COR-L47 (cell line): ENCODE measurements at places on chromosomes 12 and 14.

DNA sequence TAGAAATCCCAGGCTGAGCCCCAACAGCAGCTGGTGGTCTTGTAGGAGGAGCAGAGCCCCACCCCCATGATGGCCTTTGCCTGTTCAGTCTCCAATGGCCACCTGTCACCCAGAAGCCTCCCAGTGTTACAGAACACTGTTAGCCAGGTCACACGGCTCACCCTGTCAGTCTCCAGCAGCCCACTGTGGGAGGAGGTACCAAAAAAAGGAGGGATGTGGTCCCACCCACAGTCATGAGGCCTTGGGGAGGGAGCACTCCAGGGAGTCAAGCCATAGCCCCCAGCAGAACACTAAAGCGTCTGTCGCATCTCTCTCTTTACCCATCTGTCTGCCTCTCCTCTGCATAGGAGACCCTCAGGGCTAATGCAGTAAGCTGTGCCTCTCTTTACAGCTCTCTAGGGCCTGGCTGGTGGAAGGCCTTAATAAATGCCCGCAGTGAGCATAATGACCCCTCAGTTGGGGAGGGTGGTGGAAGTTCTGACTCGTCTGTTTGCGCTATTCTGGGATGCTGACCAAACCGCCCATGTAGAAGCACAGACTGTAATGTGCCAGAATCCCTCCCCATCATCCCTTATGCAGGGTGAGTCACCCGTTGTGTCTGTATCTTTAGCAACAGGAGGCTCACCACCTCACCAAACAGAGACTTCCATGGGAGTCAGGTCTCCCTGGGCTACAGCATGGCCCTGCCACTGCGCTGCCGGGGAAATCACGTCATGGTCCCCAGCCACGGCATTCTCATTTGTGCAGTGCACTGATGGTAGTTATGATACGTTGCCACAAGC is 14.6 kb downstream of the C14orf132 start:
- peak; percentile 28 for DNase-seq

GRCh38 chr12:13227191-13227590 is 30.7 kb downstream of the EMP1 start:
- no peak for DNase-seq

- DNase-seq = no peak
Observed at GRCh38 chr14:64756712-64757111, 52.5 kb downstream of the PLEKHG3 start.

- no peak for DNase-seq
Observed at GRCh38 chr12:47216150-47216677, 136.5 kb upstream of the AMIGO2 start.

GRCh38 chr12:57012600-57013465 is 3.5 kb downstream of the TAC3 start:
- DNase-seq = no peak

- no peak for DNase-seq
Observed at GRCh38 chr14:26794731-26795130, 196.9 kb upstream of the NOVA1 start.

DNA sequence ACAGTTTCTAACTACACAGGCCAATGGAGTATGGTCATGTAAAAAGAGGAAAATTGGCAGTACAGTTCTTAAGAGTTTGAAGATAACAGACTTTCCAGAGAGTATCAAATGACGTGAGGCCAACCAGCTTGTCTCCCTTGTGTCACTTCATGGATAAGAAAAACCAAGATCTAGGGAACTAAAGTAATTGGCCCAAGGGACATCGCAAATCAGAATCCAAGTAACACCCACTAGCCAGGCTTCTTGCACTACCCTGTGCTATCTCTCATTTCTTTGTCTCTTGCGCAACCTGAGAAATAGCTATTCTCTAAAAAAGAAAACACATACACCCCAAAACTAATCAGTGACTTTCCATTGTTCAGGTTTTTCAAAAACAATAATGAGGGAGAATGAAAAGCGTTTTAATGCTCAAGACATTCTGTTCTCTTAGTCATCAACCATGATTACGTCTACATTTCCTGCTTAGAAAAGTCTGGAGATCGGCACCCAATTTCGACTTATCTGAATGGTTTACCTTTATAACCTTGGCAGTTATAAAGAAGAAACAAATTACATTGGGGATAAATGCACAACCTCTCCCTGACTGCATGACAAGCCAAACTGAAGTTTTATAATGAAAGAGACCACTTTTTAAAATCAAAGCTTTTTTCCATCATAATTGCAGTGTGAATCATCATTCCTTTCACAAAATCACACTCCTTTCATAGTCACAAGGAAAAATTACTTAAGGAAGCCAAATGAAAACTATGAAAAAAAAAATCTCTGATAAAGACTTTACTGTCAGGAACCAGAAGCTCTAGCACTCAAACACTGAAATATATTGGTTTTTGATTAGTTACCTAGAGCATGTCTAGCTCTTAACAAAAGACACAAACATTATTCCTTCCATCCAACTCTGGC is 42.1 kb downstream of the TMTC1 start:
- DNase-seq = no peak

DNA sequence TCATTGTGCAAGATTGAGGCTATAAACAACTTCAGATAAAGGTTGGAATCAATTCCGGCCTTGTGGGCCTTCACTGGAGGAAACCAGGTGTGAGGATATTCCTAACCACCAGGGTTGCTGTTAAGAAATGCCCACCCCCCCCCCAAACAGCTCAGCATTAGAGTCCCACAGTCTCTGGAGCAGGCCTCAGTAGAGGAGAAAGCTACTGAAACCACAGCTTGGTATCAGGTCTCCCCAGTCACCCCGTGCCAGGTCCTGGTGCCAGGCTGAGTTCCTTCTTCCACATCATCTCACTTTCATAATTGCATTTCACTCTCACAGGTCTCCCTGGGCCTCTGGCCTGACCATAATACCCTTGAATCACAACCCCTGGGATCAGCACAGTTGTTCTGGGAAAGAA is 12.5 kb downstream of the GALNT6 start:
- DNase-seq = no peak

GRCh38 chr12:106248846-106249371 is 1.1 kb upstream of the CKAP4 start:
- DNase-seq = no peak

DNA sequence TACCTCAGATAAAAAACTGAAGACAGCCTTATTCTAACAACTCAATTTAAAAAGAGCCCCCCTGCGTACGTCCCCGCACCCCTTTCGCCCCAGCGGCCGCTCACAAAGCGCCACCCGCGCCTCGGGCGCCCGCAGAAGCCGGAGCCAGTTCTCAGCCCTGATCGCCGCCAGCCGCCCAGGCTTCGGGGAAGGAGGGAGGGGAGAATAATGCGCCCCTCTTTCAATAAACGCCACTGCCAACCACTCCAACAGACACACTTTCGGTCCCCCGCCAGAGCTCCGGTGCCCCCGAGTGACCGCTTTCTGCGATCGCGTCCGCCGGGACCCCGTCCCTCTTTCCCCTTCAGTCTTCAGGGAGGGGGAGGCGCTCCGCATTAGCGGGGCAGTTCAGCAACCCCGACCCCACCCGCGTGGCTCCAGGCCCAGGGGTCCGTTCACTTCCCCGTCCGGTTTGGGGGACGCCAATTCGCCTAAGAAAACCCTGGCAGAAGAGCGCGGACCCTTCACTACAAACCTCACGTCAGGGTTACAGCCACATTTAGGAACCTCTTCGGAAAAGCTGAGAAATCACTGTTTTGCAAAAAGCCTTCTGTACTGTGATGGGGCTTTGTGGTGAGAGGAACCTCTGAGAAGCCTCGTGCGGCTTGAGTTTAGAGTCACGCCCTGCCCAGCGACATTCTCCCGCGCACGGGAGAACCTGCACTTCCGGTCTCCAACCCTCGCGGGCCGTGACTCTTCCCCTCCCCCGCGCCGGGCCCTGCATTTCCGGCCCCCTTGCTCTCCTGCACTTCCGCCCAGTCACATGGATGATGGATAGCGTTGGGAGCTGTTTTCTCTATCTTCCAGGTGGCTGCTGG is 18.7 kb downstream of the FOXG1 start:
- peak; percentile 85 for DNase-seq

DNA sequence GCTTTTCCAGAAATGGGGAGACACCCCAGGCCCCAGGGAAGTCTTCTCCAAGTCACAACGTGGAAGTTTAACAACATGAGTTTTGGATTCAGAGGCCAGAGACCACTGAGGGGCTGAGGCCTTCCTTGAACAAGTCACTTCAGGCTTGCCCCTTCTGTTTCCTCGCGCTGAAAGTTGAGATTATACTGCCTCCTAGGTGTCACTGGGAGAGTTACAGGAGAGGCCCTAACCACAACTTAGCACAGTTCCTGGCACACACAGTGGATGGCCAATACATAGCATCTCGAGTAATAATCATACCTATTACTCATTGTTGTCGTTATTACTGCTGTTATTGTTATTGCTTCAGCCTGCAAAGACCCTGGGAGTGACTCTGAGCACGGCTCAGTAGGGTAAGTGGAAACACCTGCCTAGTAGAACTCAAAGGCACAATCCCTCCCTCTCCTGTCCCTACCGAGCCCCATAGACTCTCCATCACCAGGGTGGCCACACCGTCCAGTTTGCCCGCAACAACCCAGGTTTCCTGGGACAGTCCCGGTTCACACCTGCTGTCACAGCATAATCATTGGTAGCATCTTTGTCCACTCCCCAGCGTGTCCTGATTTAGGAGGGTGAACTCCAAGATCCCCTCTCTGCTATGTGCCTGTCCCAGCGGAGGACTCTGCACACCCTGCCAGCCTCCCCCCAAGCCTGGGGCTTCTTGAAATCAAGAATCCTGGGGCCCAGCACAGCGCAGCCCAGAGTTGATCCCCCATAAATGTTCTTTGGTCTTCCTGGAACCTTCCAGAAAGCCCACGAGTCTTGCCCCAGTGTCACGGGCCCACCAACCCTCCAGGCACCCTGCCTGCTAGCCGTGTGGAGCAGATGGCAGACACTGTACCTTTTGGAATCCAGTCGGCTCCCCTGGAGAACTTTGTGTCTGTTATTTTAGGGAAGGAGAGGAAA is 85.0 kb downstream of the SYNE3 start:
- peak; percentile 9 for DNase-seq
